ENCODE measurements at places on chromosomes 13 and 19. TPM values are rescaled to one million over a fixed set of nuclear protein-coding genes. Genes with fewer than 3 reads are reported as not detected.

The CEBPA gene
- total RNA-seq = 0.21 TPM

The CGB5 gene
- not detected for total RNA-seq

The SIGLEC5 gene
- total RNA-seq = not detected

The ZNF99 gene
- total RNA-seq = not detected

The KLHL1 gene
- total RNA-seq = not detected

The CACNA1A gene
- total RNA-seq = 2.0 TPM

- no peaks in the 10 kb centered on the region for H3K27me3 ChIP-seq
- peak overlapping the region; percentile 6 for H3K27ac ChIP-seq
- ATAC-seq = no peak
- peaks cover 7% of the 10 kb centered on the region for H3K36me3 ChIP-seq
- H3K4me3 ChIP-seq = no peak overlapping the region
- peaks cover 5% of the 10 kb centered on the region for H3K4me1 ChIP-seq
These were observed 185.7 kb downstream of the VWA8 start for GRCh38 chr13:41775251-41775650.

DNA sequence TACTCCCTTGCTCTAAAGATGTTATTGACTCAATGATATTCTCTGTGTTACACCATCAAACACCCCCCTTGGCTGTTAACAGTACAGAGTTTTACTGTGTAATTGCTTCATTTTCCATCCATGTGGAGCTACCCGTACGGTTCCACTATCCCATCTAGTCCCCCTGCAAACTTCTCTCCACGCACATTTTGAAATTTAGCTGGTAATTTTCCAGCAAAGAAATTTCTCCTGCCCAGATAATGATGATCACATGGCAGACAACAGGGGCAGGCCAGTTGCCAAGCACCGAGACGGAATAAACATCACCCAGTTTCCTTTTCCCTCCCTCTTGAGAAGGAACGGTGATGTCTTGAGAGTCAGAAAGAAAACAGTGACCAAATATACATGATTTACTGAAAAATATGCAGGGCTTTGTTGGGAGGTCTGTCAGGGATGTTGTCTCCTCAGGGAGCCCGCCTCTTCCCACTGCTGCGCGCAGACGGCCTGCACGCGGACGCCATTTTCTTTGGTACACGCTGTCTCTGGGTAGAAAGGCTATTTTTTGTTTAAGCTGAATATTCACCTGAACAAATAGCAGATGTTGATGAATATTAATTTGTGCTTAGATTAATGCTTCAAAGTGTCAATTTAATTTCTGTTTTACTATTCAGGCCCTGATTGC is 109.9 kb downstream of the OLFM4 start:
- no peaks in the 10 kb centered on the region for H3K4me1 ChIP-seq
- H3K4me3 ChIP-seq = no peak overlapping the region
- no peaks in the 10 kb centered on the region for H3K27me3 ChIP-seq

GRCh38 chr19:18380843-18381242 is 5.1 kb upstream of the GDF15 start:
- H3K4me1 ChIP-seq = no peaks in the 10 kb centered on the region
- H3K36me3 ChIP-seq = no peaks in the 10 kb centered on the region
- ATAC-seq = no peak
- H3K27ac ChIP-seq = no peak overlapping the region

- no peaks in the 10 kb centered on the region for H3K27me3 ChIP-seq
- H3K27ac ChIP-seq = peak overlapping the region; percentile 31
- ATAC-seq = no peak
- peaks cover 36% of the 10 kb centered on the region for H3K36me3 ChIP-seq
- no peak overlapping the region for H3K4me3 ChIP-seq
These were observed 45.6 kb upstream of the RAP2A start for GRCh38 chr13:97388373-97388772.

DNA sequence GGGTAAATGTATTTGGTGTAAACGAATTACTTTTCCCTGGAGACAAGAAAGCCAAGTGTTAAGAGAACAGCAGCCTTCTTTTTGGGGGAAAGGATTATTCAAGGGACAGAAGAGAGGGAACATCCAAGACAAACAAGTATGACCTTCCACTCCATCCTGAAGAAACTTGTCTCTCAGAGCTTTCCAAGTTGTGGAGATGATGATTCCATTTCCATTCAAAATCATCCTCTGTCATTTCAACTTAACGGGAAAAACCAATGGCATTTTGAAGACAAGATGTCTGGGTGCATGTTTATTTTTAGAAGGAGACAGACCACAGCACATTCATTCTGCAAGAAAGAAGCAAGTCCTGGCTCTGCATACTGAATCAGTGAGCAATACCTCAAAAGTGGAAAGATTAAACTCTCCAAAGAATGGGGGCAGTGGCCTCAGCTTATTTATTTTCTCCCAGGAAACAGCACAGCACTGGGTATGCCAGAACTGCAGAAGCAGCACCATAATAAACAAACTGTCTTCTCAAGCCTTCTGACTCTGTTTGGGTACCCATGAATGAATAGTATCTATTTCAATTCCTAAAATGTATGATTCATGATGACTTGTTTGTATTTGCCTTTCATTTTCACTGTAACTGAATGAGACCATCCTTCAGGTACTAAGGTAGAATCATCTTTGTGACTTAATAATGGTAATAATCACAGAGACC is 541.0 kb downstream of the RFC3 start:
- H3K27me3 ChIP-seq = no peaks in the 10 kb centered on the region
- ATAC-seq = no peak
- H3K4me1 ChIP-seq = no peaks in the 10 kb centered on the region
- H3K27ac ChIP-seq = no peak overlapping the region
- no peak overlapping the region for H3K4me3 ChIP-seq

GRCh38 chr19:3357271-3357991 is 9.0 kb upstream of the NFIC start:
- H3K27ac ChIP-seq = peak overlapping the region; percentile 50
- H3K4me3 ChIP-seq = peak overlapping the region; percentile 77
- no peaks in the 10 kb centered on the region for H3K36me3 ChIP-seq
- peak; percentile 43 for ATAC-seq

GRCh38 chr13:95099541-95099940 is 201.7 kb downstream of the ABCC4 start:
- H3K27ac ChIP-seq = peak overlapping the region; percentile 29
- H3K27me3 ChIP-seq = no peaks in the 10 kb centered on the region
- H3K4me1 ChIP-seq = no peaks in the 10 kb centered on the region
- peak; percentile 39 for ATAC-seq
- no peak overlapping the region for H3K4me3 ChIP-seq
- peaks cover 24% of the 10 kb centered on the region for H3K36me3 ChIP-seq

DNA sequence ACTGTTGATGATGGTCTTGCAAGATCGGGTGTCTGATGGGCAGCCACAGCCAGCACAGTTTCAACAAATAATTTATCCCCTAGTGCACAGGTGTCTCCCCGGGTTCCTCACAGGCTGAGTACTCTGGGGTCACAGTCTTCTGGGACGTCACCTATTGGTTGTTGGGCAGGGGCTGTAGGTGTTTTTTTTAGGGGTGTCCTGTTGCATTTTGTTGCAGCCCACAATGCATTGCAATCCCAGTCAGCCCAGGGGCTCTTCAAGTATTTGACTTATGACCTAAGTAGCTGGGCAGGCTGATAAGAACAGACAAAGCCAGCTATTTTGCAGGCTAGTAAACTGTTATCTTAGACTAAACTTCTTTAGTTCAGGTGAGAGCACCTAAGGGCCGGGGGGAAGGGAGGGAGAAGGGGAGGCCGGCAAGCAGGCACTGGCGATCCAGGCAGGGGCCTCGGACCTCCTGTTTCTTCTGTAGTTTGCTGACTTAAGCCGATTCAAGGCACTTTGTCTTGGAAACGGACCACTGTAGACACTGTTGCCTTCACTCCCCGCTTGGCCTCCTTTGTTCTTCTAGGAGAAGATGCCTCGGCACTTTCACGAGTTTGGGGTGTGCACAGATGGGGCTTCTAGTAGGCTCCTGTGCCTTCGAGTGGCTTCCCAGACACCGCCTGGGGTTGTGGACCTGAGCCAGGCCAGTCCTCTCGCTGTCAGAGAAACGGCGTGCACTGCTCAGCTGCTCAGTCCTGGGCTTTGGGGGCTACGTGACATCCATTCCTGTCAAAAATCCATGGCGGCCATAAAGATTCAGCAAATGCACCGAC is 33.9 kb upstream of the GRTP1 start:
- peaks cover 5% of the 10 kb centered on the region for H3K4me1 ChIP-seq
- ATAC-seq = no peak
- H3K27ac ChIP-seq = no peak overlapping the region
- no peak overlapping the region for H3K4me3 ChIP-seq
- peaks cover 5% of the 10 kb centered on the region for H3K27me3 ChIP-seq
- H3K36me3 ChIP-seq = no peaks in the 10 kb centered on the region

GRCh38 chr13:82407321-82407720 is 1475.0 kb downstream of the SLITRK1 start:
- H3K27me3 ChIP-seq = no peaks in the 10 kb centered on the region
- no peak overlapping the region for H3K27ac ChIP-seq
- H3K4me1 ChIP-seq = no peaks in the 10 kb centered on the region
- no peak for ATAC-seq
- H3K4me3 ChIP-seq = no peak overlapping the region

GRCh38 chr13:25286308-25286968 is 850 bp downstream of the MTMR6 start:
- peak overlapping the region; percentile 96 for H3K27ac ChIP-seq
- no peaks in the 10 kb centered on the region for H3K27me3 ChIP-seq
- ATAC-seq = peak; percentile 28
- peaks cover 28% of the 10 kb centered on the region for H3K36me3 ChIP-seq
- H3K4me3 ChIP-seq = peak overlapping the region; percentile 97
- peaks cover 31% of the 10 kb centered on the region for H3K4me1 ChIP-seq

DNA sequence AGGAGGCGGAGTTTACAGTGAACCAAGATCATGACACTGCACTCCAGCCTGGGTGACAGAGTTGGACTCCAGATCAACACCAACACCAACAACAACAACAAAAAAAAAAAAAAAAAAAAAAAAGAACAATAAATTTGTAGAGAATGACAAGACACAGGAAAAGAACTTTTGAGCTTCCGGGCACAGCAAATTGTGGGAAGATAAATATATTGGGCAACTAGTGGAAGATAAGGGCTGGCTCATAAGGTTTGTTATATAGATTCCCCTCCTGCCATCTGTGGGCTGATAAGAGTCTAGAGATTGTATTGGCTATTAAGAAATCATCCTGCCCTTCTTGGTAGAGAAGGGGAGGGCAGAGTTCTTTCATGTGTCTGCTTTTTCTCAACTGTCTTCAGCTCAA is 33.1 kb upstream of the CYP2S1 start:
- no peaks in the 10 kb centered on the region for H3K27me3 ChIP-seq
- H3K27ac ChIP-seq = no peak overlapping the region
- no peaks in the 10 kb centered on the region for H3K36me3 ChIP-seq
- H3K4me3 ChIP-seq = no peak overlapping the region
- no peak for ATAC-seq
- H3K4me1 ChIP-seq = no peaks in the 10 kb centered on the region

DNA sequence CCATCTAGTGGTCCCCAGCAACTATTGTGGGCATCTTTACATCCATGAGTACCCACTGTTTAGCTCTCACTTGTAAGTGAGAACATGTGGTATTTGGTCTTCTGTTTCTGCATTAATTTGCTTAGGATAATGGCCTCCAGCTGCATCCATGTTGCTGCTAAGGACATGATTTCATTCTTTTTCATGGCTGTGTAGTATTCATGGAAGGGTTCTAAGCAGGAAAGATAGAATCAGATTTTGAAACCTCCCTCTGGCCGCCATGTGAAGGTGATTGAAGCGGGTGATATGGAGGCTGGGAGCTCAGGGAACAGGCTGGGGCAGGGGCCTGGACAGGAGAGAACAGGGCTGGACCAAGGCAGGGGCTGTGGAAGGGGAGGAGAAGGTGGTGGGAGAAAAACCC is 20.1 kb downstream of the LTBP4 start:
- H3K4me1 ChIP-seq = peaks cover 25% of the 10 kb centered on the region
- H3K36me3 ChIP-seq = peaks cover 100% of the 10 kb centered on the region
- ATAC-seq = no peak
- no peaks in the 10 kb centered on the region for H3K27me3 ChIP-seq

GRCh38 chr19:2230807-2231533 is 5.2 kb downstream of the PLEKHJ1 start:
- H3K4me1 ChIP-seq = peaks cover 6% of the 10 kb centered on the region
- H3K27me3 ChIP-seq = no peaks in the 10 kb centered on the region
- peak overlapping the region; percentile 25 for H3K27ac ChIP-seq
- peaks cover 49% of the 10 kb centered on the region for H3K36me3 ChIP-seq

DNA sequence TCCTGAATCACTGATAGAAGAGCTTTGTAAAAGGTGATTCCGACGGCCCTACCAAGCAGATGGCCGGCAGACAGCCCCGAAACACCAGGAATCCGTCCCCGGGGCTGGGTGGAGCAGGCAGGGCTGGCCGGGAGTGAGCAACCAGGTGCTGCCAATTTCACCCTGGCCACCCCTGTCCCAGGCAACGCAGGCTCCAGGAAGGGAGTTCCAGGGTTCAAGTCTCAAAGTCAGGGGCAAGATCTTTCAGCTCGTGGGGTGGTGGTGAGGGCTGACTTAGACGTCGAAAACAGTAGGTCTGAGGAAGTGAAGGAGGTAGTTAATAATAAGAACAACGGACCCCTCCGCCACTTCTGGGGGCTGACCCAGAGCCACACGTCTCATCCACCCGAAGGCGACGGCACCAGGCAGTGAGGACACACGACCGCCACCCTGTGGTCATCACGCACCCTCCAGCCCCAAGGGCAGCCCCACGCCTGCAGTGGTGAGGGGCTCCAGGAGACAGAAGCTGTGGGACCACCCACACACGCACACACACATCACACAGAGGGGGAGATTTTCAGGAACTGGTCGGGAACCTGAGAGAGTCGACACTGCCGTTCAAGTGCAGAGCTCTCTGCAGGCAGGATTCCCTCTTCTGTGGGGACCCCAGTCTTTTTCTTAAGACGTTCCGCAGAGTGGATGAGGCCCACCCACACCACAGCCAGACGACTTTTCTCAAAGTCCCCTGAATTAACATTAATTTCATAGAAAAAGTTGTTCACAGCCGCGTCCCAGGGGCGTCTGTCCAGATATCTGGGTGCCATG is 67.2 kb downstream of the SPACA7 start:
- no peaks in the 10 kb centered on the region for H3K36me3 ChIP-seq
- no peaks in the 10 kb centered on the region for H3K4me1 ChIP-seq
- no peak for ATAC-seq
- no peak overlapping the region for H3K27ac ChIP-seq
- H3K27me3 ChIP-seq = peaks cover 22% of the 10 kb centered on the region

GRCh38 chr13:112831196-112831595 is 137.8 kb upstream of the MCF2L start:
- H3K4me3 ChIP-seq = no peak overlapping the region
- H3K27me3 ChIP-seq = no peaks in the 10 kb centered on the region

DNA sequence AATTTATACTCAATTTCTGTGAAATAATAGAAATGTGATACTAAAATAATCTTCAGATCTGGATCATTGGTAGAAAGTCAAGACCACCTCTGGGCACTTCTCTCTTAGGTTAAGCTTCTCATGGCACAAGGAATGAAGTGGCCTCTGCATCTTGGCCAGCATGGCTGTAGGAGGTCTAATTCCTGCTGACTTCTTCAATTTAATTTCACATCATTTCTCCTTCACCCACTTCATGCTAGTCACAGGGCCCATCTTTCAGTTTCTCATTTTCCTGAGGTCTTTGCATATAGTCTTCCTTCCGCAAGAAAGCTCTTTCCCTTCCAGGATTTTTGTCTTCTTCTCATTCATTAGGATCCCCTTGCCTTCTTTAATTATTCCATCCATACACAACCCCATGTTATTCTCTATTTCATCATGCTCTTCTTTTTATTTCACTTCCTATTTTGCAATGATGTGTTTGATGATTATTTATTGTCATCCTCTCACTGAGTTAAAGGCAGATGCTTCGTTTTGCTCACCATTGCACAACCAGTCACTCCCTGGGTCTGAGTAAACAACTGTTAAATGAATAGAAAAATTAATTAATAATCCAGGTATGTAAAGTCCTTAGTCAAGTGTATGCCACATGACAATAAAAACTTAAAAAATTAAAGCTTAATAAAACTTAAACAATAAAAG is 397.4 kb downstream of the SPRY2 start:
- H3K36me3 ChIP-seq = no peaks in the 10 kb centered on the region
- no peak overlapping the region for H3K27ac ChIP-seq
- no peaks in the 10 kb centered on the region for H3K4me1 ChIP-seq
- ATAC-seq = no peak
- no peak overlapping the region for H3K4me3 ChIP-seq
- no peaks in the 10 kb centered on the region for H3K27me3 ChIP-seq
